ENCODE measurements at places on chromosomes 1 and 21. TPM values are rescaled to one million over a fixed set of nuclear protein-coding genes. Genes with fewer than 3 reads are reported as not detected.

- H3K4me3 ChIP-seq: no peak overlapping the region
- H3K27me3 ChIP-seq: no peaks in the 10 kb centered on the region
- H3K27ac ChIP-seq: no peak overlapping the region
- H3K4me1 ChIP-seq: peaks cover 12% of the 10 kb centered on the region
- no peak for DNase-seq
Measured at GRCh38 chr1:169574336-169574735, 11.9 kb downstream of the F5 start.

DNA sequence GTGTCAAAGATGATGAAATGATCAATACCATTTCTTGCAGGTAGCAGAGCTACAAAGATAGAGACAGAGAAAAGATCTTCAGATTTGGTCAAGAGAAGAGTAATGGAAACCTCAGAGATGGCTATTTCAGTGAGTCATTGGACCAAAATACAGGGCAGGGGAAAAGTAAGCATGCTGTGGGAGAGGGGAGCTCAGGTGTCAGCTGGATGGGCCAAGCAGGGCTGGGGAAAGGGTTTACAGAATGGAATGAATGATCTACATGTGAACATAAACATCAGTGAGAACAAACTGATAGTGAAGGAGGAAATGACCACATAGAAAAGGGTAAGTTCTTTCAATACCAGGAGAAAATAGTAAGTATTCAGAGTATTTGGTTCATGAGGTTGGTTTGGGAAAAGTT lies 61.4 kb upstream of the CNN3 start:
- DNase-seq: no peak
- H3K4me1 ChIP-seq: no peaks in the 10 kb centered on the region
- no peaks in the 10 kb centered on the region for H3K36me3 ChIP-seq
- no peak overlapping the region for H3K4me3 ChIP-seq

GRCh38 chr1:115426231-115426771 lies 88.3 kb upstream of the NGF start:
- no peaks in the 10 kb centered on the region for H3K36me3 ChIP-seq
- peaks cover 27% of the 10 kb centered on the region for H3K27me3 ChIP-seq
- H3K4me1 ChIP-seq: no peaks in the 10 kb centered on the region
- H3K27ac ChIP-seq: no peak overlapping the region
- DNase-seq: no peak

DNA sequence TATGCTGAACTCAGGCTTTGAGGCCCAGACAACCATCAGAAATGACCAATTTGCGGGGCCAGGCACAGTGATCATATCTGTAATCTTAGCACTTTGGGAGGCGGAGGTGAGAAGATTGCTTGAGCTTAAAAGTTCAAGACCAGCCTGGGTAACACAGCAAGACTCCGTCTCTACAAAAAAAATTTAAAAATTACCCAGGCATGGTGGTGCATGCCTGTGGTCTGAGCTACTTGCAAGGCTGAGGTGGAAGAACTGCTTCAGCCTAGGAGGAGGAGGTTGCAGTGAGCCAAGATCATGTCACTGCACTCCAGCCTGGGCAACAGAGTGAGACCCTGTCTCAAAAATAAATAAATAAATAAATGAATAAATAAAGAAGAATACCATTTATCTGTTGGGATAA lies 156.5 kb downstream of the EIF4G3 start:
- no peak for DNase-seq
- no peak overlapping the region for H3K4me3 ChIP-seq
- H3K27ac ChIP-seq: no peak overlapping the region
- H3K4me1 ChIP-seq: peaks cover 24% of the 10 kb centered on the region
- no peaks in the 10 kb centered on the region for H3K27me3 ChIP-seq

DNA sequence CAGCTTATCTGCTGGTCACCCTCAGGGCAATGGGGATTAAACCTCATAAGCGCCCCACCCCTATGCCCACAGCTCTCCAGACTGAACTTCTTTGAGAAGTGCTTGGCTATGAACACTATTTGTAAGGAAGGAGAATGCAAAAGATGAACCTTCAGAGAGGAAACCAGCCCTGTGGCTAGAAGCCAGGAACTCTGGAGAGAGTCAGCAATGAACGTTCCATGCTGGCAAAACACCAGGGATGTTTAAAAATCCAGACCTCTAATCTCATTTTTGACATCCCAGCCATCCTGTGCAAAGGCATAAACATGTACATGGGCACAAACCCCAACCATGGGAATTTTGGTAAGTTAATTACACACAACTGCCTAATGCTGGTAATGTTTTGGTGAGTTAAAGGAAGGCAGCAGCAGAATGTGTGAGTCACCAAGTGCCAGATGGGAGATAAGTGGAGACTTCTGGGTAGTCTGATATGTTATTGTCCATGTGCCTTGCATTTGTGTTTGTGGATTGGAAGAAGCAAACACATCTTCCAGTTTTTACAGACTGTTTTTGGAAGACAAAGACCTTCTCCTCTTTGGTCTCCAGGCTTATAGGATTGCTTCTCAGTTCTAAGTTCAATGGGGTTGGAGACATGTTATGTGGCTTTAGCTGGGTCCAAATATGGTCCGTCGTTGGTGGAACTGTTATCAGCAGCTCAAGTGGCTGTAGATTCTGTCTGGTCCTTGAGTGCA lies 174.1 kb upstream of the ETV3 start:
- no peak for DNase-seq
- H3K4me1 ChIP-seq: no peaks in the 10 kb centered on the region
- peaks cover 31% of the 10 kb centered on the region for H3K27me3 ChIP-seq
- H3K36me3 ChIP-seq: no peaks in the 10 kb centered on the region
- H3K4me3 ChIP-seq: no peak overlapping the region

GRCh38 chr1:86018283-86018923 lies 138.2 kb downstream of the COL24A1 start:
- H3K4me3 ChIP-seq: no peak overlapping the region
- no peaks in the 10 kb centered on the region for H3K27me3 ChIP-seq
- H3K4me1 ChIP-seq: no peaks in the 10 kb centered on the region

DNA sequence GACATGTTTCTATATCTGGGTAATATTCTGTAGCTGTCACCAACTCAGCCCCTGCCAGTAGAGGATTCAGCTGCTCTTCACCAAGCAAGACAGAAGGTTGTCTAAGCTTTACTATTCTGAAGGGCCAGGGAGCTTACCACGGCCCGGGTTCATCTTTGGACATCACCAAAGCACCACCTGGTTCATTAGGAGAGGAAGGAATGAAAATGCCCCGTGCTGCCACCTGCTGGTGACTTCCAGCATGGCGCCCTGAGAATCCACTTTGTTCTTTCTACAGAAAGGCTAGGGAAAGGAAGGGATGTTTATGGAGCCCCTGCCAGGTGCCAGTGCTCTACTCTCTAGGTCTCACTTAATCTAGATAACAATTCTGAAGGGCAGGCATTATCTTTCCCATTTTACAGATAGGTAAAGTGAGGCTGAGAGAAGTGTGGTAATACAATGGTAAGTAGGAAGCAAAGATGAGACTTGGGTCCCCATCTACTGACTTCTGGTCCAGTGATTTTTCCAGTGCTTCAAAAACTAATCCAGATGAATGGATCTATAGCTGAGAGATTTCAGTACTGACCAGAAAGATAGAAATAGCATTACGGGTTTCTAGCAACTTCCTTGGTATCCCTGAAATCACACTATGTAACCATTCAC lies 79.5 kb downstream of the BEND5 start:
- H3K27me3 ChIP-seq: peaks cover 10% of the 10 kb centered on the region
- no peaks in the 10 kb centered on the region for H3K36me3 ChIP-seq
- no peaks in the 10 kb centered on the region for H3K4me1 ChIP-seq
- no peak overlapping the region for H3K27ac ChIP-seq

GRCh38 chr1:184555665-184556641 lies 169.1 kb downstream of the C1orf21 start:
- no peaks in the 10 kb centered on the region for H3K4me1 ChIP-seq
- no peak overlapping the region for H3K27ac ChIP-seq
- no peaks in the 10 kb centered on the region for H3K36me3 ChIP-seq
- H3K27me3 ChIP-seq: peaks cover 8% of the 10 kb centered on the region
- no peak for DNase-seq

Gene GPR157
- total RNA-seq: 3.9 TPM

- H3K4me1 ChIP-seq: no peaks in the 10 kb centered on the region
- H3K36me3 ChIP-seq: no peaks in the 10 kb centered on the region
- no peak for DNase-seq
- H3K4me3 ChIP-seq: no peak overlapping the region
Measured at GRCh38 chr1:55888685-55889317, 673.6 kb upstream of the USP24 start.

GRCh38 chr1:46466477-46467182 lies 23.0 kb upstream of the DMBX1 start:
- no peaks in the 10 kb centered on the region for H3K36me3 ChIP-seq
- H3K27ac ChIP-seq: no peak overlapping the region
- peak overlapping the region; percentile 61 for H3K4me3 ChIP-seq
- H3K4me1 ChIP-seq: peaks cover 10% of the 10 kb centered on the region

- H3K36me3 ChIP-seq: no peaks in the 10 kb centered on the region
- no peaks in the 10 kb centered on the region for H3K27me3 ChIP-seq
- no peak for DNase-seq
- H3K4me1 ChIP-seq: no peaks in the 10 kb centered on the region
- no peak overlapping the region for H3K4me3 ChIP-seq
Measured at GRCh38 chr1:232776526-232777106, 28.6 kb upstream of the MAP10 start.

Gene PRSS38
- total RNA-seq: not detected

- H3K36me3 ChIP-seq: no peaks in the 10 kb centered on the region
- peaks cover 6% of the 10 kb centered on the region for H3K27me3 ChIP-seq
- H3K4me1 ChIP-seq: no peaks in the 10 kb centered on the region
- no peak overlapping the region for H3K4me3 ChIP-seq
Measured at GRCh38 chr1:165215676-165216075, 140.8 kb downstream of the LMX1A start.

DNA sequence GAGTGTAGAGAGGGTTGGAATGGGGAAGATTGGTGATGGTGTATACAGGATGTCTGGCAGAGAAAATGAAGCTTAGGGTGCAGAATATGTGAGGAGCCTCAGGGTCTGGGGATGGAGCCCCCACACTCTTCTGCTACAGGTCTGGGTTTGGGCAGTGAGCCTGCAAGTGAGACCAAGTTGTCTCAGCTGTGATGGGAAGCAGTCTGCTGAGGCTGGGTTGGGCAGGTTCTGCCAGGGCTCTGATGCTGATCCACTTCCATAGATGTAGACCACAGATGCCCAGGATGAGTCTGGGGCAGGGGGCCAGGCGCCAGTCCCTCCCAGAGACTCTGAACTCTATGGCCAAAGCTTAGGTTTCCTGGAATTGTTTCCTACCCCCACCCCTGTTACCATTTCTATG lies 516.9 kb downstream of the PTPRU start:
- no peak for DNase-seq
- no peaks in the 10 kb centered on the region for H3K4me1 ChIP-seq
- H3K27me3 ChIP-seq: peaks cover 6% of the 10 kb centered on the region

Gene EXO1
- total RNA-seq: 44.3 TPM

Gene TMEM125
- total RNA-seq: 0.12 TPM

DNA sequence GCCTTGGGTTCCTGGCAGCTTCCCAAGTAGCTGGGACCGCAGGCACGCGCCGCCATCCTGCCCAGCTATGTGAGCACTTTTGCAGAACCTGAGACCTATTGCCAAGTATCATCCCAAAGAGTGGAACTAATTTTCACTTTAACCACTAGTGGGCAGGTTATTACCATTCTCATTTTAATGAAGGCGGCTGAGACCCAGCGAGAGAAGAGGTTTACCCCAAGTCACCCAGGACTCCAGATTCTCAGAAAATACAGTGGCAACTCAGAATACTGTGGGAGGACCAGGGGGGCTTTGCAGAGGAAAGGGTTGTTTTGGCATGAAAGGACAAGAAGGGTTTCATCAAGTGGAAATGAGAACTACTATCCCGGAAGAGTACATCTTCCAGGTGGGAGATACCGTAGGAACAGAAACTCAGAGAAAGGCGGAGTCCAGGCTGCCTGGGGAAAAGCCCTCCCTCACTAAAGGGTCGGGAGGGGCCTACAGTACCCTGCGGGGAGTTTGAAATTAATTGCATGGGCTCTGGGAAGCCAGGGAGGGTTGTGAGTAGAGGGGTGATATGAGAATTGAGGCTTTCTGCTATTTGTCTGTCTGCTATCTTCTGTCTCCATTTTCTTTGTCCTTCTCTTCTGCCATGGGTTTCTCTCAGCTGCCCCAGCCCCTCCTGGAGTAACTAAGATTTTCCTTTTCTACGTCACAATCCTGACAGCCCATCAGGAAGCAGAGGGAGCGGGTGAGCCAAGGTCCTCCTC lies 7.2 kb upstream of the SEMA4A start:
- no peaks in the 10 kb centered on the region for H3K27me3 ChIP-seq
- no peaks in the 10 kb centered on the region for H3K36me3 ChIP-seq
- peak overlapping the region; percentile 81 for H3K27ac ChIP-seq
- peak overlapping the region; percentile 50 for H3K4me3 ChIP-seq
- peaks cover 35% of the 10 kb centered on the region for H3K4me1 ChIP-seq

DNA sequence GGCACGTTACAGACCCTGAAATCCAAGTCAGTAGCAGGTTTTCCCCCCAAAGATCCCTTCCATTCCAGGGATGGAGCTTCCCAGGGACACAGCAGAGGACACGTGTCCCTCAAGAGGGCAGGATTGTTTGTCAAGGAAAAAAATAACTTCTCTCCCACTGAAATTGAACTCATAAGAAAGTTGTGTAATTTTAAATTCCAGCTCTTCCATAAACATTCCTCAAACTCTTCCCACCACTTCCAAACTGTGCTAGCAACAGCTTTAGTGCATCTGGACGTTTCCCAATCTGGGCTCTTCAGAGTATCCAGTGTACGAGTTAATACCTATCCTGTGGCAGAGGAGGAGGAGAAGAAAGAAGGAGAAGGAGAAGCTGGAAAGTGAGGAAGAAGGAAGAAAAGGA lies 79.6 kb downstream of the PSMG1 start:
- peaks cover 5% of the 10 kb centered on the region for H3K27me3 ChIP-seq
- H3K4me1 ChIP-seq: no peaks in the 10 kb centered on the region
- DNase-seq: no peak
- H3K4me3 ChIP-seq: no peak overlapping the region
- no peak overlapping the region for H3K27ac ChIP-seq

Gene DNASE2B
- not detected for total RNA-seq

All from activated CD4-positive, alpha-beta memory T cell treated with anti-CD3 and anti-CD28 coated beads for 36 hours (primary cell).